Stimulated activated CD4-positive, alpha-beta T cell treated with anti-CD3 and anti-CD28 coated beads, Interleukin-12 subunit alpha, Interleukin-12 subunit beta, amount 100 ng/mL, for 4 hours (primary cell): ENCODE measurements at places on chromosomes 5 and 9.

DNA sequence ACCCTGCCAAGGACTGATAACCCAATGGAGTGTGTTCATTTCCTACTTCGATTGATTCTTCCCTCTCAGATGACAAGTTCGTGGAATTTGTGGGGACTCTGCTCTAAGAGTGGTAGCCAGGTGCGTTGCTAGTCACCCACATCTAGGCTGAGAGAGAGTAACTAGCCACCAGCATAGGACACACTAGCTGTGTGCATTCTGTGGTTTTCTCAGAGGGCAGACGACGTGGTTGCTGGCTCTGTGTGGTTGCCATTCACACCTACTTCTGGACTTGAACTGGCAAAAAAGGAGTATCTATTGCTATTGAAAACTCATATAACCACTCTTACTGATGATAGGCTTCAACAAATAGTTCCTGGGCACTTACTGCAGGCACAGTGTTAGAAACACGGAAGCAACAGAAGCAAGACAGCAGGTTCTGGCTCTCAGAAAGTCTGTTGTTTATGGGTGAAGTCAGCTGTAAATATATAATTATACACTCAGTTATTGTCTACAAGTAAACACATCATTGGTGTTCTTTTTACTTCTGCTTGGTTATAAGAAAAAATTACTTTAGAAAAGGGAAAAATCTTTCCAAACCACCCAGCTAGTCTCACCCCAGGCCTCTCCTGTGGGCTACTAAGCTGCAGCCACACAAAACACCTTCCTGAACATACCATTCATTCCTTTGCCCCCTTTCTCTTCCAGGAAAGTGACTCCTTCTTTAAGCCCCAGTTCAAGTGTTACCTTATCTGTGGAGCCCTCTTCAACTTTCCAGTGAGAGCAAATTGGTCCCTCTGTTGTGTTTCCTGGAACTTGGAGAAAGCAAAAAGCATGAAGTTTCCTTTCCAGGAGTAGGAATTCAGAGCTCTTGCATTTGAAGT lies 151.1 kb upstream of the HAPLN1 start:
- no peak for DNase-seq

GRCh38 chr9:16363073-16363781 lies 507.2 kb downstream of the BNC2 start:
- no peak for DNase-seq

DNA sequence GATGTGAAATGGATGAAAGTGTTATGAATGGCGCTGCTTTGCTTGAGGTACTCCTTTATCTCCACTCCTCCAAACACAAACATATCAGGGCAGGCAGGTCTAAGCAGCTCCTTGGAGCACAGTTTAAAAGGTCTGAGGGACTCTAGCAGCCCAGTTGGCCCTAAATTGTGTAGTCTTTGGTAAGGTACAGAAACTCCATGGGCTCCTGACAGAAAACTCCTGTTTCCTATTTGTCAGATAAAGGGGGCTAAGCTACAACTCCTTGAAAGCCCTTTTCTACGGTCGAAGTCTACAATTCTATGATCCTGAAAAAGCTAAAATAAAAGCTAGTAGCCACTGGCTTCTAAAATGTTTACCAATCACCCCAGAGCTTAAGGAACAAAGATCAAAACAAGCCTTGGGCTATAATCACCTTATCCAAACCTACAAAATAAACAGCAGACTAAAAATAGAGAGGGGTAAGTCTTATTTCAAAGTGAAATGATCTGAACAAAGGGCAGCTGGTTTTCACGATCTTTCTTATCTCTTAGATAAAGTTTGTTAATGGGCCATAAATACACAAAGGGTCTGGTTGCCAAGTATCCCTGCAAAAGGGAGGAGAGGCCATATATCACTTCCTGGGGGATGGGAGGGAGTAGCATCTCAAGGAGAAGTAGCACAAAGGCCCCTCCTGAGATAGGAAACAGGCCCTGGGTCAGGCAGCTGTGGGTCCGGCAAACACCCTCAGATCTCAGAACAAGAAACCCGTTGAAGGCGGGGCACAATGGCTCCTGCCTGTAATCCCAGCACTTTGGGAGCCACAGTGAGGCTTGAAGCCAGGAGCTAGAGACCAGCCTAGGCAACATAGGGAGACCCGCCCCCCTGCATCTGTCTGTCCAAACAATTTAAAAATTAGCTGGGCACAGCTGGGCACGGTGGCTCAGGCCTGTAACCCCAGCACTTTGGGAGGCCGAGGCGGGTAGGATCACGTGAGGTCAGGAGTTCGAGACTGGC lies 28.3 kb upstream of the DENND4C start:
- DNase-seq = no peak

DNA sequence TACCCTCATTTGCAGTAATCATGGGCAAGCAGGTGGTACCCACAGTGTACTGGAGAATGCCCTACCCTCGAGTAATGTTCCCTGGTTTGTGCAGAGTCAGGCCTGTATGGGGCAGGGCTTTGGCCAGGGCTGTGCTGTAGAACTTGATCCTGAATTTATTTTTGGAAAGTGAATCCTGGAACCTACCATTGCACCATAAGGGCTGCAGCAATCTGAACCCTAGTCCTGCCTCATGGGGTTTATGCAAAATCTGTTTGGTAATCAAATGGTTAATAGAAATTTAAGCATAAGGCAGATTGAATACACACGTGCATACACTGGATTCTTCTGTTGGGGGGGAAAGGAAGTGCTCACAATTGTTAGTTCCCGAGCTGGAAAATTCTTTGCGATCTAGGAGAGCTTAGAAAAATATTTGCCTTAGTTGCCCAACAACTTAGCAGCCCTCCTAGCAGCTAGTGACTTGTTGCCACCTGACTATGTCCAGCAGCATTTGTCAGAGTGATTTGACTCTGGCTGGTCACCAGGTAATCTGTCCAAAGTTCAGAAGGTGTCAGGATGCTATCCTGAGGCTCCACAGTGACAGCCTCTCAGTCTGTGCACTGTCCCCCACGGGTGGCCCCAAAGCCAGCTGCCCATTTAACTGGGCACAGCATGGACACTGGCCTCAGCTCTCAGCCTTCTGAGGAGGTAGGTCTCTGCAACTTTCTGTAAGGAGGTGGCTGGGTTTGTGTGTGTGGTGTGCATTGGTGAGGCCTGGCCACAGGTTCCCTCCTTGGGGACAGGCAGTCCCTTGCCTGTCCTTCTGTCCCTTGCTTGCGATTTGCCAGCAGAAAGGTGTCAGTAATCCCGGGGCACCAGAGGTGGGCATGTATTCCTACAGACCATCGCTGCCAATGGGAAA lies 8.3 kb downstream of the MVB12B start:
- no peak for DNase-seq

DNA sequence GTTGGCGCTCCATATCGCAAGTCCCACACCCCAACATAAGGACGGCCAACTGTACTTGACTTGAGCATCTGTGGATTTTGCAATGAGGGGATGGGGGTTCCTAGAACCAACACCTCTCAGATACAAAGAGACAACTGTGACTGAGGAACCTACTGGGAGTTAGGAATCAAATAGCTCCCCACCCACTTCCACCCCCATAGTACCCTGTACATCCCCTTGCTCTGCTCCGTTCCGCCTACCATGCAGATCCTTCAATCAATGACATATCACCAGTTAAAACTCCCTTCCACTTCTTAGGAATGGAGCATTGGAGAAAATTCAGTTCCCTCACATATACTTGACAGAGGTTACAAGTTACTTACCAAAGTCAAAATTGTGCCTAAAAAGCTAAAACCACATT lies 140.9 kb downstream of the MLLT3 start:
- no peak for DNase-seq

DNA sequence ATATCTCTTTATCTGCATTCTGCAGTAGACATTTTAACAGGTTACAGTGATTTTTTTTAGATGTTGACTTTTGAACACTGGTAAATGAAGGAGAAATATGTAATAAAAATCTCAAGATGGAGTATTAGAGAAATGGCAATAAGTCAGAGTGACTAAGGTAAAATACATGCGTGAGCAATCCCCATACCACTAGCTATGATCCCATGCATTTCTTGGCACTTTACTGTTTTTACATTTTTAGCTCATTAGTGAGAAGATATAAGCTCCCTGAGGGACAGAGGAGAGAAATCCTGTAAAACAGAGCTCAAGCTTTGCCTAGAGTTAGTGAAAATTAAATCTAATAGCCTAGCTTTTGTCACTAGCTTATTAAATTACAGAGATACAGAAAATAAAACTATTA lies 181.9 kb upstream of the TRPM3 start:
- DNase-seq = no peak

- DNase-seq = no peak
Measured at GRCh38 chr9:129886226-129887174, 51.2 kb downstream of the USP20 start.

- DNase-seq = no peak
Measured at GRCh38 chr9:77304543-77304942, 127.2 kb downstream of the VPS13A start.

DNA sequence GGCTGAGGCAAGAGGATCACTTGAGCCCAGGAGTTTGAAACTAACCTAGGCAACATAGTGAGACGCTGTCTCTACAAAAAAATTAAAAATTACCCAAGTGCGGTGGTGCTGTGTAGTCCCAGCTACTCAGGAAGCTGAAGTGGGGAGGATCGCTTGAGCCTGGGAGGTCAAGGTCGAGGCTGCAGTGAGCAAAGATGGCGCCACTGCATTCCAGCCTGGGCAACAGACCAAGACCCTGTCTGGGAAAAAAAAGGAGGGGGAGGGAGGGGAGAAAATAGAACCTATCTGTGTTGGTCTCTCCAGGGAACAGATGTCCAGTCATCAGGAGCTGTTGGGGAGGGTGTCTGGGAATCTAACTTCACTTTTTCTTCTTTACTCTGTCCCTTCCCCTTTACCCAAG lies 24.3 kb downstream of the MAT2B start:
- DNase-seq = no peak

GRCh38 chr9:136558373-136558772 lies 12.5 kb upstream of the NOTCH1 start:
- DNase-seq = no peak

- no peak for DNase-seq
Measured at GRCh38 chr9:13896047-13896446, 417.9 kb downstream of the NFIB start.

- DNase-seq = no peak
Measured at GRCh38 chr5:45081082-45081481, 272.3 kb downstream of the MRPS30 start.

- DNase-seq = no peak
Measured at GRCh38 chr5:8844206-8844605, 701.7 kb downstream of the SEMA5A start.

- no peak for DNase-seq
Measured at GRCh38 chr9:96574931-96575351, 44.7 kb downstream of the CDC14B start.

DNA sequence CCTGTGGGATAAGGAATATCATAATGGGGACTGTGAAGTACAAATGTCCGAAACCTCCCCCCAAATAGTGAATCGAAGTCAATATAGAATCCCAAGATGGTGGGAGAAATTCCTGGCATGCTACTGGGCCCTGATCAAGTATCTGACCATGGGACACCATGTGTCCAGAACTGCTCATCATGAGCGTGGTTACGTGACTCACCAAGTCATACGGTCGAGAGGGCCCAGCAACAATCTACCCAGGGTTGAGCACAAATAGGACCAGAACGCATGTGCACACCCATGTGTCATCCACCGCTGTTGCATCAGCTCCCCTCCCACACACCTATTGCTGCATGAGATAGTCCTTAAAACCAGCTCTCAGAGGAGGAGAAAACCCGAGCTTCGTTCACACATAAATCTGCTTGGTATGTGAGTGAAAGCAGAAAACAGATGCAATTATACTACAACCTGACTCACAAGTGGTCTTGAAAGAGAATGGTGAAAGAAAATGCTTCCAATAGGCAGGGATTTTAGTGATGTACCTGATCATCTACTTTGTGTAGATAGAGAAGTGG lies 353.2 kb downstream of the CWC27 start:
- DNase-seq = no peak

DNA sequence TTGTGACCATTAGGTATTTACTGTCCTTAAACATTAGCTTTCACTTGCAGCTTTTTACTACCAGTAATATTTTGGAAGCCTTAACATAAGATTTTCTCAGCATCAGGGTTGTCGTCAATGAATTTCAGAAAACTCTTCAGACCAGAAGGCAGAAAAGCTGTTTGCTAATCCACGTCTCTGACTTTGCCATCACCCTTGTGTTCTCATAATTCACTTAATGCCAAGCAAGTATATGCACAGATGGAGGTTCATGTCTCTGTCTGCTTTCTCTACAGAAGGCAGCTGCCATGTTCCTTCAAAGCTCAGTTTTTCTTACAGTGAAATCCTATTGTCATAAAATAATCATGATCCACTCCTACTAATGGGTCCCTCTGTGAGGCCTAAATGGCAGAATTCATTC lies 37.7 kb upstream of the LRRC19 start:
- DNase-seq = no peak

GRCh38 chr9:86181379-86182315 lies 77.8 kb downstream of the C9orf153 start:
- DNase-seq = no peak

- DNase-seq = no peak
Measured at GRCh38 chr5:77168161-77168878, 42.2 kb upstream of the PDE8B start.

- no peak for DNase-seq
Measured at GRCh38 chr9:134390947-134391318, 64.7 kb downstream of the RXRA start.

- DNase-seq = no peak
Measured at GRCh38 chr9:130118841-130119518, 53.2 kb upstream of the NCS1 start.

DNA sequence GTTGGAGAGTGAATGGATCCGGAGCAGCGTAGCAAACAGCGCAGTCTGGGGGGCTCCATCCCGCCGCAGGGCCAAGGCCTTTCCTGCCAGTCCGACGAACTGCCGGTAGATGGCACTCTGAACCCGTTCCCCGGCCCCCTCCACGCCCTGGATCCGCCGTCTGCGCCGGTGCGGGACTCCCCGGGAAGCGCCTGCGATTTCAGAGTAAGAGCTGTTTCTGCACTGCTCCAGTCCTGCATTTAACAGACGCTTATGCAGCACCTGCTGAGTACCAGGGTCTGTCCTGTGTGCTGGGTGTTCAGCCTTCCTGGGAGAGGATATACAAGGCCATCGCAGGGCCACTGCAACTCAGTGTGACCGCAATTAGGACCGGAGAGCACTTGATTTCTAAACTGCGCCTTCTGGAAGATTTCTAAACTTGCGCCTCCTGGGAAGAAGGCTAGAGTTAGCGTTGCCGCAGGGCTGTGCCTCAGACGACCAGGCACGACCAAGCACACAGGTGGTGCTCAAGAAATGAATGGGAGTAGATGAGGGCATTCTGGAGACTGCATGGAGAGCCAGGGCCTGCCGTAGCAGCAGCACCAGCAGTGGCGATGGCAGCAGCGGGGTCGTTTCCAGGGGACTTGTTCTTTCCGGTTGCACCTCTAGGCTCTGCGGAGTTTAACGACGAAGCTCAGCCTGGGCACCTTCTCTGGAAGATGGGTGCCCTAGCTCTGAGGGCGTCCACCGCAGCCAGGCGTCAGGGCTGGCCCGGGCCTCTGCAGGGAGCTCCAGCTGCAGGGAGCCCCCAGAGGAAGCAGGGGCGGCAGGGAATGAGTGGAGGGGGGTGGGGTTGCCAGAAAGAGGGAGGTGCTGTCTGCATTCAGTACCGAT lies 14.3 kb upstream of the TIFAB start:
- DNase-seq = peak; percentile 66

- no peak for DNase-seq
Measured at GRCh38 chr9:136044971-136045594, 50.0 kb downstream of the NACC2 start.
